NCI-H524 (cell line): ENCODE measurements at places on chromosomes 4 and X.

- DNase-seq: peak; percentile 70
Measured at GRCh38 chrX:46796574-46797191, 37.8 kb upstream of the SLC9A7 start.

- no peak for DNase-seq
Measured at GRCh38 chr4:26727844-26728243, 132.8 kb upstream of the STIM2 start.

DNA sequence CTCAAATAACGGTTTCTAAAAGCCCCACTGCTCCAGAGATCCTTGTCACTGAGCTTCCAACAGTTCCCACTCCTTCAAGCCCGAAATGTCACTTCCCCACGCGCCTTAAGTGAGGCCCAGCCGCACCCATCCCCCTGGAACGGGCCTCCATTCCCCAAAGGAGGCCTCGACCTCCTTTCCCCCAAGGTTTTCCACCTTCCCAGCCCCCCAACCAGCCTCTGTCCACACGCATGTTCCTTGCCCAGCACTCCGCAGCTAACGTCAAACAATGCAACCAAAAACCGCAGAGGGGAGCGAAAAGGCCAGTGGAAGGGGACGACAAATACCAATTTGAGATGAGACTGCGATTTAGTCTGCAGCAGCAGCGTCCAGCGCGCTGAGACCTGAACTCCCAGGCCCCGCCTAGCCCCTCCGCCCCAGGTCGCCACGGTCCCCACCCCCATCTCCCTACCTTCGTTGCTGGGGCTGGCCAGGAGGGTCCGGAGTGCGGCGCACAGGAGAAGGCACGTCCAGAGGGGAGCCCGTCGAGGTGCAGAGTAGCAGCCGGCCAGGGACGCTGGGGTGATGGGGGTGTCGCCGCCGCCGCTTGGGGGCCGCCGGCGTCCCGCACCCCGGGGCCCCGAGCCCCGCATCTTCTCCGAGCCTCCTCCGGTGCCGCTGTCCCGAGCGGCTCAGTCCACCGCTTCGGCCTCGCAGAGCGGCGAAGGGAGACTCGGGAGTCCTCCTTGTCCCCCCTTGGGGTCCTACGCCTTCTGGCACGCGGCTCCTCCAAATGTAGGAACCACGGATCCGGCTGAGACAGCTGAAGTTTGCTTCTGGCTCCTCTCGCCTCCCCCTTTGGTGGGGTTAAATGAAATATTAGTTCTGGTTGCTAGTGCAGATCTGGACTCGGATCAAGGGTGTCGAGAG lies 924 bp downstream of the EPHA5 start:
- no peak for DNase-seq

- no peak for DNase-seq
Measured at GRCh38 chr4:86141161-86141560, 218.7 kb downstream of the MAPK10 start.

DNA sequence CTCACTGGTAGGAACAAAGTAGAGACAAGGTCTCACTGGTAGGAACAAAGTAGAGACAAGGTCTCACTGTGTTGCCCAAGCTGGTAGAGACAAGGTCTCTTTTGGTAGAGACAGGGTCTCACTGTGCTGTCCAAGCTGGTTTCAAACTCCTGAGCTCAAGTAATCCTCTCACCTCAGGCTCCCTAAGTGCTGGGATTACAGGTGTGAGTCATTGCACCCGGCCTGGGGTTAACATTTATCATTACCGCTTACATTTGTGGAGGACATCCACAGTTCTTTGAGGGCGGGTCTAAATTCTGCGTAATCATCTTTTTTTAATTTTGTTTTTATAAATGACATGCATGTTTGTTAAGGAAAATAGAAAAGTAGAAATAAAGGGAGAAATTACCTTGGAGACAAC lies 12.0 kb downstream of the RAB33B start:
- no peak for DNase-seq

DNA sequence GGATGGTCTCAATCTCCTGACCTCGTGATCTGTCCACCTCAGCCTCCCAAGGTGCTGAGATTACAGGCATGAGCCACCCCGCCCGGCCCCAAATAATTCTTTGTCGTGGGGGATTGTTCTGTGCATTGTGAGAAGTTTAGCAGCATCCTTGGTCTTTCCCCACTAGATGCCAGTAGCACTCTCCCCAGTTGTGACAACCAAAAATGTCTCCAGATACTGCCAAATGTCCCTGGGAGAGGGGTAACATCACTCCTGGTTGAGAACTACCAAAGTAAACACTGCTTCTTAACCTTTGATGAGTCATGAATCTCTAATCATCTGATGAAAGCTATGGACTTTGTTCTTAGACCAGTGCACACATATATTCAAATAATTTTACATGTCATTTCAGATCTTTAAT lies 90.7 kb upstream of the BRS3 start:
- no peak for DNase-seq

- peak; percentile 3 for DNase-seq
Measured at GRCh38 chr4:78610546-78611214, 59.1 kb downstream of the ANXA3 start.

GRCh38 chrX:1535241-1536041 lies 1.5 kb downstream of the P2RY8 start:
- DNase-seq: no peak

DNA sequence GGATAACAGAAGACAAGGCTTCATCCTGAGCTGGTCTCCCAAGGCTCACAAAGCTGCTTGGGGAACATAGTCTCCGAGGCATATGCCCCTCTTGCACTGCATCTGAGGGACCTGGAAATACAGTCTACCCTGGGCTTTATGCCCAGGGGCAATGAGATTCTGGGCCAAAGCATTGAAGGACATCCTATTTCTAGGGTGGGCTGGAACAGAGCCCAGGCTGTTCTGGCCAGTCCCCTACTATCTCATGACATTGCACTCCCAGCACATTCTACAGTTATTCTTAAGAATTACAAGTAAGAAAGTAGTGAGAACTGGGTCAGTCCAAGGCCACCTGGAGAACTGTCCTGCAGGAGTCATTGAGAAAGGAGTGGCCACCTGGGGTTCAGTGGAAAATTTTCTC lies 107.6 kb downstream of the USP46 start:
- DNase-seq: no peak

GRCh38 chr4:8325291-8325973 lies 55.9 kb downstream of the HTRA3 start:
- no peak for DNase-seq
